ENCODE measurements at places on chromosomes 13 and 19.

- no peak for DNase-seq
Observed at GRCh38 chr13:108993346-108993745, 363.9 kb downstream of the MYO16 start.

- DNase-seq, result no peak
Observed at GRCh38 chr13:51945149-51945548, 66.1 kb downstream of the ATP7B start.

DNA sequence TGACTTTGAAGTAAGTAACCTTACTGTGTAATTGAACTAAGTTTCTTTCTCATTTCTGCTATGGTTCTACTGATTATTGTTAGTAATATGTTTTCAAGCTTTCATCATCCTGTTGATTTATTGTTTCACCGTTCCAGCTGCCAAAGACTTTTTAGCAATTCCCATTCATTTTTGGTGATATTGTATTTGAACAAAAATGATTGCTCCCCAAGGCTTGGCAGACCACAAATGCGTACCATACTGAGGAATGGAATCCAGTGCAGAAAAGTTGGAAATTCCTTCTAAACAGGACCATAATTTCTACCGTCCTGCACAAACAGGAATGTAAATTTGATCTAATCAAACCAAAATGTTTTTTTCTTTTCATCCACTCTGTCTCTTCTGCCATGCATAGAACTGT, 10.7 kb downstream of the EPSTI1 start:
- DNase-seq, result peak; percentile 94

GRCh38 chr13:104534847-104535246, 1468.6 kb upstream of the SLC10A2 start:
- no peak for DNase-seq

DNA sequence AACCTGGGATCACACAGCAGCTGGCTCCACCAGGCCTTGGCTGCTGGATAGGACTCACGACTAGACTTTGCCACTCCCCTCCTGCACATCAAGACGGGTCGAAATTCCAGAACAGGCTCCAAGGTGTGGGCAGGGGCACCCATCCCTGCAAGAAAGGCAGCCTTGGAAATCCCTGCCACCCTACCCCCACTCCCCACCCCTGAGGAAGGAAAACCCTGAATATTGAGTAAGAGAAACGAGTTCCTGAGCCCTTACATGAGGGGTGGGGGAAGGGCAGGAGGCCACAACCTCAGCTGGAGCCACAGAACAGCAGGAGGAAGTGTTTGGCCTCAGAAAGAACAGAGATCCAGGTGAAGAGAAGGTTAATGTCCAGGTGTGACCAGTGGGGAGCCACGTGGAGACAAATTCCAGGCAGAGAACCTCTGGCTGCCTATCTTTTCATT, 20.1 kb downstream of the DEDD2 start:
- no peak for DNase-seq

- DNase-seq, result no peak
Observed at GRCh38 chr19:535017-535835, 3.7 kb downstream of the CDC34 start.

- no peak for DNase-seq
Observed at GRCh38 chr13:102650444-102650843, 44.4 kb downstream of the METTL21C start.

GRCh38 chr19:1837625-1838105, 10.6 kb downstream of the REXO1 start:
- no peak for DNase-seq

GRCh38 chr13:109899316-109899715, 112.9 kb upstream of the IRS2 start:
- no peak for DNase-seq
